Stimulated activated CD4-positive, alpha-beta T cell treated with anti-CD3 and anti-CD28 coated beads, Interleukin-2, amount 100 ng/mL, for 24 hours (primary cell): ENCODE measurements at places on chromosomes 5 and 9.

DNA sequence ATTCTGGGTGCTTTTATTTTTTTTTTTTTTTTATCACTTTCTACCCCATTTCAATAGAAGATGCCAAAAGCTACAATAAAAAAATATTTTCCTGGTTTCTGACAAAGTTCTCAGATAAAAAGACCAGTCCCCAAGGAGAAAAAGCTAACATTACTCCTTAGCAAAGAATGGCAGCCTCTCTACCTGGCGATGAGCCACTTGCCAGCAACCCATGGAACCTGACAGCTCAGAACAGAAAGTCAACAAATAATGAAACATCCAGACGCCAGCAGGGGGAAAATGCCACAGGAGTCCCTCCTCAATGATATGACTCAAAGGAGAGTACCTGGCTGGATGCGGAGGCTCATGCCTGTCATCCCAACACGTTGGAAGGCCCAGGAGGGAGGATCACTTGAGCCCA is 123.2 kb downstream of the MYO10 start:
- DNase-seq: no peak

- no peak for DNase-seq
These were observed 27.7 kb upstream of the SEC16A start for GRCh38 chr9:136510561-136510960.

DNA sequence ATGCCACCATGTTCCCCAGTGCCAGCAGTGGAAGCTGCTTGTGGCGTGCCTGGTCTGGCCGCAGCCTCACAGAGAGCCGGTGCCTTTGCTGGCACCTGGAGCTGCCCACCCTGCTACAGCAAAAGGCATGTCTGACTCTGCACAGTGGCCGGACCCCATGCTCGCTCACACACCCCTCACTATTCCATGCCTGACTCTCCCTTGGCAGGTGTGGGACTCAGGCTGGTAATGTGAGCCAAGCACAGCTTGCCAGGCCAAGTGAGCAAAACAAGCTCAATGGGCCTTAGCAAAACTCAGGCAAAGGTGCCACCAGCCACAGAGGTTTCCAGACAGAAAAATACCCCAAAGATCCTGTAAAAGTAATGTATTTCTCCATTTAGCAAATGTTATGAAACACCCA is 15.5 kb downstream of the GNA14 start:
- no peak for DNase-seq

- no peak for DNase-seq
These were observed 23.9 kb downstream of the GTF3C4 start for GRCh38 chr9:132694144-132694543.

GRCh38 chr9:89527084-89527483 is 29.2 kb upstream of the SEMA4D start:
- no peak for DNase-seq

GRCh38 chr9:4839470-4839912 is 46.7 kb downstream of the RCL1 start:
- DNase-seq: no peak

DNA sequence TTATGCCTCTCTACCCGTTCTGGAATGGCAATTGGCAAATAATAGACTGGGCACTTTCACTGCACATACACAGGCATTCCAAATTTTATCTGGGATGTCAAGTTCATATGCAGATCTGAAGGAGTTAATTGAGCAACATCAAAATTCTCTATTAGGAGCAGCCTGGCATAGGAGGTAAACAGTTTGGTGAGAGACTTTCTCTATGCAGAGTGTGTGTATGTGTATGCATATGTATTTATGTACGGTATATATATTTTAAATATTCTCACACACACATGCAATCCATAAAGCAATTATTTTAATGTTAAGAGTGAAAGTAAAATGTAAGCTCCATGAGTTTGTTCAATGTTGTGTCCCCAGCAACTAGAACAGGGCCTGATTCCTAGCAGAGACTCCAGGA is 517.8 kb downstream of the CTNND2 start:
- DNase-seq: no peak

GRCh38 chr9:35226651-35227050 is 64.8 kb downstream of the UNC13B start:
- DNase-seq: no peak

DNA sequence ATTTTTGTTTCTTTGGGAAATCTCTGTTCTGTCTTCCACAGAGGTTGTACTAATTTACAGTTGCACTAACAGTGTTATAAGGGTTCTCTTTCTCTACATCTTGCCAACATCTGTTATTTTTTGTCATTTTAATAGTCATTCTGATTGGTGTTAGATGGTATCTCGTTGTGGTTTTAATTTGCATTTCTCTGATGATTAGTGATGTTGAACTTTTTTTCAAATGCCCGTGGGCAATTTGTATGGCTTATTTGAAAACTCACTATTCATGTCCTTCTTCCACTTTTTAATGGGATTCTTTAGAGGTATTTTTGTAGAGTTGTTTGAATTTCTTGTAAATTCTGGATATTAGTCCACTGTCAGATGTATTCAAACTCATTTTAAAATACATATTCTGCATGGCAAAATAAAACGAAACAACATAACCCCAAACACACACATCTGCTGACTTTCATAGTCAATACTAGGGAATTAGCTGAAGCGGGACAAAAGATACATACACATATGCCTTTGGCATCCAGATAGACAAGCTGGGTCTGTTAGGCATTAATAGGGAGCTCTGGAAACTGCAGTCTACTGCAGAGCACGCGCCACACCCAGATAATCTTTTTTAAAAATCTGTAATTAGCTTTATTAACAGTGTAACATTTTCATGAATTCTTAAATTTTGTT is 5.8 kb upstream of the SPATA31C2 start:
- DNase-seq: no peak

- DNase-seq: no peak
These were observed 38.7 kb upstream of the UBAP2 start for GRCh38 chr9:34087370-34087769.

DNA sequence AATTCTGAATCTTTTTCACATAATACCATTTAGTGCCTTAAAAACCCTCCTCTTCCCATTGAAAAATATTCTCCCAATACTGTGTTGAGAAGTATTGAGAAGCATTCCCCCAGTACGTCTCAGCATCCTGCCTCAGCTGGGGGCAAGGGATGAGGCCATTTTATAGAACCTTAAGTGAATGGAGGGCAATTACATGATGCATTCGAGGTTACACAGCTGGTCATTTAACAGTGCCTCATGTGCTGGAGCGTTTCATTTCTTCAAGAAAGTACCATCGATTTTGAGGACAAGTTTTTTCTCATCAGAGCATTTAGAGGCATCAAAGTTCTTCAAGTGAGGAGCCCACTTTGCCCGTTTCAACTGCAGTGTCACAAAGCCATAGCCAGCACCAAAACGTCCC is 135.6 kb downstream of the DOCK2 start:
- DNase-seq: no peak

- DNase-seq: no peak
These were observed 59.6 kb upstream of the SPATA31C2 start for GRCh38 chr9:88197781-88198340.

DNA sequence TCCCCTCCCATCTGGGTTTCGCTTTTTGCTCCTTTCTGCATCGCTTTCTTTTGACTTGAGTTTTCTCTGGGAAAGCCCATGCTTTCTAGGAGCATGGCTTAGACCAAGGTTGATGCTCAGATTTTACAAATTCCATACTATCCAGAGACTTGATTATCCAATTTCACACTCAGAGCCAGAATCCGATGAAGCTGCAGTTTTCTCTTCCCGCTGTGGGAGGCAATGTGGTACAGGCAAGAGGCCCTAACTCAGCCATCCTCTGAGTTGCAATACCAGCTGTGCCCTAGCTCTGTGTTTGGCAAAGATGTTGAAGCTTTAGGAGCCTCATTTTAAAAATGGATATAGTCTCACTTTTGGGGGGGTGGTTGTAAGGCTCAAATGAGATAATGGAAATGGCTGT is 85.1 kb downstream of the BRINP1 start:
- no peak for DNase-seq

GRCh38 chr5:168796000-168796399 is 216.8 kb upstream of the PANK3 start:
- no peak for DNase-seq

GRCh38 chr5:39283231-39283818 is 64.0 kb upstream of the FYB1 start:
- peak; percentile 58 for DNase-seq

DNA sequence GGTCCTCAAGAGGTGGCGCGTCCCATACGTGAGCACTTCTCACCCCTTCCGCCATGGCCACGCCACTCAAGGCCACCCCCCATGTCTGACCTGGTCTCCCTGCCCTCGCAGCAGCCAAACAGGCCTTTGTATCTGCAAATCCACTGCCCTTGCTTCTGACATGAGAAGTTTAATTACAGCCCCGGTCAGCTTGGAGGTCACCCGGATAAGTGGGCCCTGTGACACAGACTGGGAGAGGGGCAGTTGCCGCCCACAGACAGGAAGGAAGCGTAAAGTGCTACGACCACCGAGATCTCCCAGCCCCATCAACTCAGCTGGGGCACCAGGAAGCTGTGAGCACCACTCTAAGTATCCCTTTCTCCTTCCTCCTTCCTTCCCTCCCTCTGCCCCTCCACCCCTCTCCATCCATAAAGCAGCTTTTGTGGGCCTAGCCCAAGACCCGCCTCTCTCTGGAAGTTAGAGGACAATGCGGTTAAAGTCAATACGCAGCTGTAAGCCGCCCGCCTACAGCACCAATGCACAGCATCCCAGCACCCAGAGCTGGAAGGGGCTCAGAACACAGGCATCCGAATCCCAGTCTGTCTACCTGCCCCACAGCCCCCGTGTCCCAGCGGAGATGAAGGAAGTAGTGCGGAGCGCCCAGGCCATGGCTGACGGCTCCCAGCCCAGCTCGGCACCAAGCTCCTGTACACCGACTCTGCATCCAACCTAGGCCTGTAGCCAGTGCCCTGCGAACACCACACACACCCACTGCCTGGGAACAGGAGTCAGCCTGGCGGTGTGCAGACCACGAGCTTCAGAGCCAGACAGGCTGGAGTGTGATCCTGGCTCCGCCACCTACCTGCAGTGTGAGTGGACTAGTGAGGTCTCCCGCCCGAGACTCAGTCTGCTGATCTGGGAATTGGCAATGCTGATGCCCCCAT is 44.8 kb upstream of the RNF130 start:
- DNase-seq: no peak

- no peak for DNase-seq
These were observed 132.7 kb upstream of the APC start for GRCh38 chr5:112604732-112605630.

GRCh38 chr9:70080481-70081119 is 37.0 kb downstream of the MAMDC2 start:
- DNase-seq: no peak

DNA sequence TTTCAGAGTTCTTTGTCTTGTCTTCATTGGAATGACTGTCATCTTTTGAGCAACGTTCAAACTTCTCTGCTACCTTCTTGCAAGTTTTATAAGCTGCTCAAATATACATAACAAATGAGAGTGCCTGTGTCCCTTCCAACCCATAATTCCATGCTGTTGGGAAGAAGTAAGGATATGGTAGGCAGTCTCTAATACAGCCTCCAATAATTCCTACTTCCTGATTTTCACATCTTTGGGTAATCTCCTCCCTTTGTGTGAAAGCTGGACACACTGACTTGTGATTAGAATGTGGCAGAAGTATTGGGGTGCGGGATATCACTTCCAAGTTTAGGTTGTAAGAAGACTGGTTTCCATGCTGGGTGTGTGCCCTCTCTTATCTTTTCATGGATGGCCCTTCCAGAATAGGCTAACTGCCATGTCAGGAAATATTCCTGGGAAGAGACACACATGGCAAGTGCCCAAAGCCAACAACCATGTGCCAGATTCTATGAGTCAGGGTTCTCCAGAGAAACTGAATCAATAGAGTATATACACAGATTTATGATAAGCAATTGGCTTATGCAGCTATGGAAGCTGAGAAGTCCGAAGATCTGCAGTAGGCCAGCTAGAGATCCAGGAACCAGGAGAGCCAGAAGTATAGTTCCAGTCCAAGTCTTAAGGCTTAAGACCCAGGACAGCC is 531.3 kb downstream of the NTRK2 start:
- no peak for DNase-seq

DNA sequence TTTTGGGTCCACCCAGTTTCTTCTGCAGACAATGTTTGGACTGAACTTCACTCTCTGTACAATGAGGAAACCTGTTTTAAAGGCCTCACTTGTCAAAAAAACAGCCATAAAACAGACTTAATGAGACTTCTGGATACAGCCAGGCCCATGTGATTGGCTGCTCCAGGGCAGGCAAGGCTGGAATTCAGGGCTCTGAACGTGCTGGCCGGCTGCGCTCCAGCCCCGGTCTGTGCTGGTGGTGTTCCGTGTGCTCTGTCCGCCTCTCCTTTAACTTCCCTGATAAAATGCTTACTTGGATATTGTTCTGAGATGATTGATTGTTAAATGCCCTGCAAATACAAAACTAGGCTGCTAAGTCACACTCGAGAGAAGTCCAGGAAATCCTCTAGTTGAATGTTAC is 131.2 kb upstream of the KLF4 start:
- no peak for DNase-seq

DNA sequence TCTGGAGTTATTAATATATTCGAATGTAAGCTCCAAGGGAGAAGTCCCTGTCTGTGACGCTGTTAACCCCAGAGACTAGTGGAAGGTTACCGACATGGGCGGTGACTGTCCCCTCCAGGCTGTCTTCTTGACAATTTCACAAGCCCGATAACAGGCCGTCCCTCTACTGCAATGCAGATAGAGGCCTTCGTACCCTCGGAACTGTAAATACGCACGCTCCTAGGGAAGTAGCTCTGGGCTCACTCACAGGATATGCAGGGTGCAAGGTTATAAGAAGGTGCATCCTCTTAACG is 680 bp upstream of the RFK start:
- DNase-seq: peak; percentile 54

DNA sequence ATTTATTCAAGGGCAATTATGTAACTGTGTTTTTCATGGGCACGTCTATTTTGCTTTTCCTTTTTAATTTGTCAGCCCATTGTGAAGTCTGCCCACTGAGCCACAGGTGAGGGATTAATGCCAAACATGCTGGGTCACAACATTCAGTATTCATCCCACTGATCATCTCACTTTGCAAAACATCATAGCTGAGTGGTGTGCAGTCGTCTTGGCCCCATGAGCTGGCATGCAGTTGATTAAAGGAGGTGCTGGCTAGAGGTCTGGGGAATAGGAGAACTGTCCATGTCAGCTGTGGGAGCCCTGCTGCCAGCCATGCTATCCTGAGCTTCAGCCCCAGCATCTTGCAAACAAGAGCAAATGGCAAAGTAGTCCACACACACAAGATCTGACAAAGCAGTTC is 11.7 kb upstream of the ESM1 start:
- DNase-seq: no peak

DNA sequence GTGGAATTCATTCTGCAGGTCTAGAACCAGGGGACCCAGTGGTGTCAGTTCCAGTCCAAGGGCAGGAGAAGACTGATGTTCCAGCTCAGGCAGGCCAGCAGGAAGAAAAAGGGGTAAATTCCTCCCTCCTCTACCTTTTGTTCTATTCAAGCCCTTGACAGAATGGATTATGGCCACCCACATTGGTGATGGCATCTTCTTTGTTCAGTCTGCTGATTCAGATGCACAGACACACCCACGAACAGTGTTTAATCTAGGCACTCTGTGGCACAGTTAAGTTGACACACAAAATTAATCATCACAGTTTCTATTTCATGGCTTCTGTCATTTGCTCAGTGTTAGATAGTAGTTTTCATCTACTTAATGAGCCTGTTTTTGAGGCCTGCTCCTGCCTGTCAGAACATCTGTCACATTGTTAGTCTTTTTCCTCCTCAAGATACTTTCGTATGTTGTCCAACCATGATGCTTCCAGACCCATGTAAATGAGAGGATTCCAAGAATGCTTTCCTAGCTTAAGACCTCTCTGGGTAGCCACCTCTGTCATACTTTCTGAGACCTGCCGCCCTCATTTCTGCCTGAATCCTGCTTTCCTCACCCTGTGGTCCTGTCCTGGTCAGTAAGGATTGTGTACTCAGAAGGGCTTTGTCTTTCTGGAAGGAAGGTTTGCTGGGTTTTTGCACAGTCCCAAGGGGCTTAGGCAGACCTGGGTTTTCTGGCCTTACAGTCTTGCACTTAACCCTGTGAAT is 72.5 kb downstream of the SPIN1 start:
- DNase-seq: peak; percentile 6
